Activated CD4-positive, CD25-positive, alpha-beta regulatory T cell (primary cell): ENCODE measurements at places on chromosomes 3 and 15.

- no peak for DNase-seq
Observed at GRCh38 chr3:149015393-149015792, 24.1 kb downstream of the GYG1 start.

DNA sequence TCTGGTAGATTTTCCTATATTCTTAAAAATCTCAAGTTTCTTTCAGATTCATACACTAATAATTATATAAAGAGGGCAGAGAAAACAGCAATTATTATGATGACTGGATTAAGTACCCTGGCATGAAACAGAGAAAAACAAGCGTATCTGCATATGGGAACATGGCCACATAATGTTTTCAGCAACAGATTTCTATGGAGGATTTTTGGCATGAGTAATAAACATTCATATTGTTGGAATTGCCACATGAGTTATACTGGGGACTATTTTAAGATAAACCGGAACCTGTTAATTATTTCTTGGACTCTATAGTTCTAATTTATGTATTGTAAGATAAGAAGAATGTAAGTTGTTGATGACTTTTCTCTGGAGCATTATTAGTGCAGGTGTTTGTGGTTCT is 112.7 kb downstream of the OXSM start:
- DNase-seq: no peak

GRCh38 chr15:41105348-41106334 is 10.4 kb downstream of the INO80 start:
- DNase-seq: no peak

DNA sequence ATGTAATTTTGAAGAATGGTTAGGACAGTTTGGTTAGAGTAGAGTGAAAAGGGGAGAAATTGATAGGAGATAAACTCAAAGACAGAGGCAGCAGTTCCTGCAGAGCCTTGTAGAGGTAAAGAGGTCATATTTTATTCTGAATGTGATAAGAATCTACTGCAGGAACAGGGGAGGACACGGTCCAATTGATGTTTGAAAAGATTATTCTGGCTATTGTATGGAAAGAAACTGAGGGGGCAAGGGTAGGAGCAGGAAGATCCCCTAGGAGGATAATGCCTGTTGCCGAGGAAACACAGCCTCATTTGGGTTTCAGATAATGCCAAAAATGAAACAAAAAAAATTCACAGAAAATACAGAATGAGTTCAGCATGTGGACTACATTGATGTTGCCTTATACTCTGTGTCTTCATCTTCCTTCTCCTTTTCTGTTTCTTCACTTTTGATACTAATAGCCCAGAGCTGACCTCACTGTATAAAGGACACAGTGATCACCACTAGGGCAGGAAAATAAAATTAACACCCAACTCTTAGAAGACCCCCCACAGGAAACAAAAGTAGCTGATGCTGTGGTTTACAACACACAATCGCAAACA is 454.6 kb upstream of the UBE2E2 start:
- no peak for DNase-seq

DNA sequence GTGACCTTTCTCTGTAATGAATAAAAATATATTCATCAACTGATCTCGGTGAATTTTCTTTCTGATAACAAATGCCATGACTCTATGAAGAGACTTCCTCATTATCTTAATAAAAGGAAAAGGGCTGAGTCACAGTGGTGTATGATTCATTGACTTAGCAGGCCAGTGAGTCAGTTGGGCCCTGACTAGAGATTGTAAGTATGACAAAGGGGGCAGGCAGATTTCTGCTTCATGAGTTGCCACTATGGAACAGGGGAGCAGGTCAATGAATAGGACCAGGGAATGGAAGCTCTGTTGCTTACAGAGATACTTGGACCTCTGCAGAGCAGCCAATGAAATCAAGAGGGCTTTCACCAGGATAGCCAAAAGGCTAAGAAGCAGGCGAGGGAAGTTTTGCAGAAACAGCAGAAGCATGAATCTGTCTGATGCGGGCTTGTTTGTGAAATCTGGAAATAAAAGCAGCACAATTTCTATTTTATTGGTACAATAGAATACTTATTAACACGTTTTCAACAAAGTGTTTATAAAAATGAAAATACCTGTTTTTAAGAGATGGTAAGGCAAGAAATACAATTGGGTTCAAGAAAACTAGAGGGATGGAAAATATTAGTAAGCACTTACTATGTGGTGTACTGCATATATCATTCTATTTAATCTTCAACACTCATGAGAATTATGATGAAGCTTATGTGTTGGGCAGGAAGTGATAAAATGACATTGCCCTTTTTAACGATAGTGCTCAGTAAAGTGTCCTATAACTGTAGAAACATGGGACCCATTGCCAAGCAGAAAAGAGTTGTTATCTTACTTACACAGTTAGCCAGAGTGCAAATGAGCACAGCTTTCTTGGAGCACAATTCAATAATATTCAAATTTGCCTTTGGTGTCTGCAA is 169.8 kb upstream of the MYRIP start:
- DNase-seq: no peak

DNA sequence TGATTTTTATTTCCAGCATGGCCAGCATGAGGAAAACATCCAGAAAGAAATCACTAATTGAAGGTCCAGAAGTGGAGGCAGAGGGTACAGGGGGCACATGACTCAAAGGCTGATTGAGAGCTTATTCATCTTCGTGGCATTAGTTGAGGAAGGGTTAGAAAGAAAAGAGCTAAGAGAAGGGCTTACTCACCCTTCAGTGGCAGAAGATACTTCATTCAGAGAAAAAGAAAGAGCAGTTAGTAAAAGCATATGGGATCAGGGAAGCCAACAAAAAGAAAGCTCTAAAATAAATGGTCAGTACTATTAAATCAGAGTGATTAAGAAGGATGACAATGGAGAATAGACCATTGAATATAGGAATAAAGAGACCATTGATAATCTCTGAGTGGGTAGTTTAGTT is 25.2 kb downstream of the GAP43 start:
- DNase-seq: no peak

GRCh38 chr3:126758882-126759281 is 54.8 kb downstream of the CHCHD6 start:
- DNase-seq: no peak

DNA sequence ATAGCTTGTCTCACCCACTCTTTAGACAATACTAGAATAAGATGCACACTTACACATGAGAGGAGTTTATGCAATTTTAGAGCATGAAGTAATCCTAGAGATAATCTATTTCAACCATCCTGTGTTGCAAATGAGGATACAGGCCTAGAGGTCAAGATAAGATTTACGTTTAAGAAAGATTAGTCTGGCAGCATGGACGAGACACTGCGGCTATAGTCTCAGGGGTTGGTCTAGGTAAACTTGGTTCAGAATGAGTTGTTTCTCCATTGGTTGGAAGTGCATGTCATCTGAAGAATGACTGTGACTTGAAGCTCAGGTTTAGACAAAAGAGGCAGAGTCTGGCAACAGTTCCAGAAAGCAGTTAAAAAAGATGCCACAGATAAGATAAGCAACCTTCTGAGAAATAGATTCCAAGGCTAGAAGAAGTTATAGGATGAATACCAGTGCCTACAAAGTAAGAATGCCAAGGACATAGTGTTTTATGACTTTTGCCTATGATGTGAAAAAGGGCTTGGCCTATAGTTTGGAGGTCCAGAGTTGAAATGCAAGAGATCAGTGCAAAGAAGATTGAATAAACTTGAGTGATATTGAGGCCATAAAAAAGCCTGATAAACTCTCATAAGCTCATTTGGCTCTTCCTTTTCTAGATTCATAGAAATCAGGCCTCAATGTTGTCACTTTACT is 631.0 kb downstream of the SQOR start:
- no peak for DNase-seq

DNA sequence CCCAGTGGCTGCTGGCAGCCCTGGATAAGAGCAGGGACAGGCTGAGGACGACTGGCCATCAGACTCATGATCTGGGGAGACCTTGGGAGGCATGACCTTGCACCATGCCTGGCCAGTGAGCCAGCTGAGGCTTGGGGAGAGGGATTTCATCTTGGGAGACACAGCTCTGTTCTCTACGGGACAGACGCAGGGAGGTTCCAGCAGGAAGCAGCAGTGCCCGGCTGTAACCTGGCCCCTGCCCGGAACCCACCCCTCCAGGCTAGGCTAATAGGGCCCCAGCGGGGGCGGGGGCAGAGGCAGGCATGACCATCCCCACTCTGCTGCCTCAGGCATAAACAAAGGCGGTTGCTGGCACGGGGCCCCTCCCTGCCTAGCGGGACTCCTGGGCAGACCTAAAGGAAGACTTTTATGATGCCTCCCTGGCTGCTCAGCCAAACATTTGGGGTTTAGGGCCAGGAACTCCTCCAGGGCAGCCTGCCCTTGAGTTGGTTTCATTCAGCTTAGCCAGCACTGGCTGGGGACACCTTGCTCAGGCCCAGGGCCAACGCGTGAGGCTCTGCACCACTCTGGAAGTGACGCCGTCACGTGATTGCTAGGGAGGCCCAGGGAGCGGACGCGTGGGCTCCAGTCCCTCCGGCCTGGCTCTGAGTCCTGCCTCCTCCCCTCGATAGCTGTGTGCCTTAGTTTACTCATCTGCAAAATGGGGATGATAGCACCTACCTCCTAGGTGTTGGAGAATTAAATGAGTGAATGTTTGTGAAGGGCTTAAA is 27.6 kb downstream of the HDAC11 start:
- DNase-seq: no peak

DNA sequence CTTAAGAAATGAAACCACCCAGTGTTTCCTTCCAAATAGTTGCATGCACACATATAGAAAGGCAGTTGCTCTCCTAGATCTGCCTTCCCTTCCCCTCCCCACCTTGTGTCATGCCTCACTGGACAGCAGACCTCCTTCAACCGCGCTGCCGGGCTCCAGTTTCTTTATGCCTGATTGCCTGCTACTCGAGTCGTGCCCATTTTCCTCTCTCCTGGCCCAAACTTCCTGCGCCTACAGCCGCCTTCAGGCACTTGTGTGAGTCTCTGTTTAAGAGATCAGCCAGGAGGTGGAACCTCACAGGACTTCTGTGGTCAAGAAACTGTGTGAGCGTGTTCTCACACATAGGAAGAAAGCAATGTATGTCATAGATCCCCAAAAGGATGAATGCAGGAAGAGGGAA is 8.8 kb upstream of the FAM107A start:
- DNase-seq: no peak

- DNase-seq: no peak
Observed at GRCh38 chr15:92667287-92667904, 11.8 kb upstream of the FAM174B start.

DNA sequence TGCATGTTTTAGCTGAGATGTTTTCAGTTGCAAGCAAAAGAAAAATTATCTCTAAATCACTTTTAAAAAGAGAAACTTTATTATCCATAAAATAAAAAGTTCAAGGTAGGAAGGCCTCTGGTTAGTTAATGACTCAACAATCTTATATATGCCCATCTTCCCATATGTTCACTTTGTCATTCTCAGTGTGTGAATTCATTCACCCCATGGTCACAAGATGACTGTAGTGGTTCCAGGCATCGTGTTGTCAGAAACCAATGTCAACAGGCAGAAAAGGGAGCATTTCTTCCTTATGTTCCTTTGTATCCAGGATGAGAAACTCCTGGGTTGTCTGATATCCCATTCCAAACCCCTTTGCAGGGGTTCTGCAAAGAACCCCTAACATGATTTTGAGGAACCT is 119.9 kb upstream of the RAP2B start:
- DNase-seq: no peak

- DNase-seq: no peak
Observed at GRCh38 chr3:22262386-22262785, 511.4 kb upstream of the ZNF385D start.

- no peak for DNase-seq
Observed at GRCh38 chr3:39879581-39879980, 70.2 kb downstream of the MYRIP start.

DNA sequence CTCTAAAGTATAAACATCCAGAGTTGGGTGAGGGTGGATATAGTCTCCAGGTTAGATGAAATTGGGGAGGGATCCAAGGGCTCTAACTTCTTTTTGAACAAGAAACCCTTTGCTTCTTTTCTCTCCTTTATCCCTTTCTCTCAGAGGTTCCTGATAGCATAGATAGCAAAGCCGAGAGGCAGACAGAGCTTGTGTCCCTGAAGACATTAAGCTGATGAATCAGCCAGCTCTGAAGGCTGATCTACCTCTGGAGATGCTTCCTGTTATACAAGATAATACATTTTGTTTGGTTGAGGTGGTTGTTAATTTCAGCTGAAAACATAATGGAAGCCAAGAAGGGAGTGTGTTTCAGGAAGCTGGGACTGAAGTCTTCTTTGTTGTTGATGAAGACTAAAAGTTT is 193.2 kb downstream of the PDCD6IP start:
- DNase-seq: no peak

- DNase-seq: no peak
Observed at GRCh38 chr3:111751961-111752360, 107.1 kb upstream of the PHLDB2 start.

- no peak for DNase-seq
Observed at GRCh38 chr3:185756477-185756876, 68.4 kb downstream of the IGF2BP2 start.

DNA sequence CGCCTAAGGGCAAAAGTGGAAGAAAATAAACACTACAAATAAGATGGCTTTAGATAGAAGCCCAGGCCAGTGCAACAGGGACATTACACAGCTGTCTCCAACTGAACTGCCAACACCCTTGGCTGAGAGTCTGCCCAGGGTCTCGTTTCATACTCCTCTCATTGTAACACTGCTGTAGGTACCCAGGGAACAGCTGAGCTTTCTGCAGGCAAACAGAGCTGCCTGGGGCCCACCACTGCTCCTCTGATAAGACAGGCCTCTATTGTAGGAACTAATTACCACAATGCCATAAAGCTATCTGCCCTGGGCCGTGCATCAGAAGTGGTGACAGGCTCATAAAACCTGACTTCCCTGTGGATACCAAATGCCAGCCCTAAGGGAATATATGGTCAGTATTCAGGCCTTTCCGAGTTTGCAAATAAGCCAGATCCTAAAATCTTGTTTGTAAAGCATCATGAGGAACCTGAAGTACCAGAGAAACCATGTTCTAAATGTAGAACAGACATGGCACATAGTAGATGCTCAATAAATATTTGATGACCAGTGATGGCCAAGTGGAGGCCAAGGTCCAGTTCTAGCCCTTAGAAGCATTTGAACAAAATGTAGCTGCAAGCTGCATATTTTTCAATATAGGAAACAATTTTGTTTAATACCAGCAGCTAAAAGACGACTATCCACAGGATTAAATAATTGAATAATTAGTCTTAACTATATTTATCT is 84.3 kb upstream of the NEO1 start:
- no peak for DNase-seq

GRCh38 chr15:39631357-39631756 is 50.5 kb downstream of the THBS1 start:
- no peak for DNase-seq

DNA sequence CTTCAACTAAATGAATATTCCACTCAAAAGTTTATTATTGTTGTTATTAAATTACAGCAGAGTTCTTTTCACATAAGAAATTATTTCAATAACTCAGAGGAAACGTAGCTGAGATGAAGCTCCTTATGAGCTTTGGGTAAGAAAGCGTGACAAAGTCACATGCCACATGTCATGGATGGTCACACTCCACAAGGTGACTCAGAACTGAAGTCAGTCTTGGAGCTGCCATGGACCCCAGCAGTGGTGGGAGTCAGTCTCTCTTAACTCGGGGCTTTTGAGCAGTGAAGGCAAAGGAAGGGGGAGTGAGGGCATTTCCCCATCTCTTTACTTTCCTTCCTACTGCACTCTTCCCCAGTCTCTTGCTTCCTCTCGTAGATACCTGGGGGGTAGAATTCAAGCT is 87.5 kb upstream of the FAM3D start:
- DNase-seq: no peak
